NCI-H2029 treated with DMSO at 0.1 percent for 48 hours (cell line): ENCODE measurements at places on chromosomes 5 and 9.

- DNase-seq = no peak
Measured at GRCh38 chr5:37787742-37788141, 52.1 kb downstream of the GDNF start.

DNA sequence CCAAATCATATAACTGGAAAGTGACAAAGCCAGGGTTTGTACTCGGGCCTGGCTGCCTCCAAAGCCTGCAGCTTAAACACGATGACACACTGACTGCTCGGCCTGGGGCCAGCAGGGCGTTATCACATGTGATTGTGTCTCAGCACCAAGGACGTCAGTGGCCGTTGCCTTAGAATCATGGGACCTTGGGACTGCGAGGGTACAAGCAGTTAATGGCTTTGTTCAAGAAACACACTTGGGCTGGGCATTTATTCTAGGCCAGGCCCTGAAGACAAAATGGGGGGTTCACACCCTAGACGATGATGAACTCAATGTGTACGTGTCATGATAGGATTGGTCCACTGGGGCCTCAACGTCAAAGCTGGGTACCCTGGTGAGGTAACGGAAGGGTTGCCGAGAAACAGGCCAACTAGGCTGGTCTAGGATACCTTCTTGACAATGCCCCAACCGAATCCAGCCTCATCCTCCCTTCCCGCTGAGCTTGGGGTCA is 13.0 kb downstream of the SH3PXD2B start:
- no peak for DNase-seq

DNA sequence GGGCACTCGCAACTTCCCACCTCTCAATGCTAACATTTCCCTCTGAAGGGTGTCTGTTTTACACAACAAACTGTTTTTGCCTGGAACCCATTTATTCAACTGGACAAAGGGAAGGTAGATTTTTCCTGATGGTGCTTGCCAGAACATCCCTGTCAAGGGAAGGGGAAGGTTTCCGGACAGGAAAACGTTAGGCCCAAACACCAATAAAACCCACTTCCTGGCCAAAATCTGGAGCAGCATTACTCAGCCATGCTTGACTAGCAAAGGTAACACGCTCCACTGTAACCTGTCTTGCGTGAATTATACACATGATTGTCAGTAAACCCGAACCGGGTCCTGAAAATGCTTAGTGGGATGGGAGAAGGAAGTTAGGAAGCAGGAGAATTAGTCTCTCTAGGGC is 90.2 kb downstream of the SAXO1 start:
- no peak for DNase-seq

GRCh38 chr5:95565280-95565920 is 10.5 kb downstream of the ARSK start:
- DNase-seq = no peak

GRCh38 chr5:60794691-60795090 is 49.4 kb downstream of the ELOVL7 start:
- no peak for DNase-seq

GRCh38 chr5:40717281-40717680 is 37.6 kb downstream of the PTGER4 start:
- DNase-seq = no peak

- DNase-seq = no peak
Measured at GRCh38 chr5:122101636-122102285, 23.7 kb upstream of the LOX start.

GRCh38 chr9:128825923-128826700 is 3.5 kb downstream of the SPOUT1 start:
- DNase-seq = no peak

DNA sequence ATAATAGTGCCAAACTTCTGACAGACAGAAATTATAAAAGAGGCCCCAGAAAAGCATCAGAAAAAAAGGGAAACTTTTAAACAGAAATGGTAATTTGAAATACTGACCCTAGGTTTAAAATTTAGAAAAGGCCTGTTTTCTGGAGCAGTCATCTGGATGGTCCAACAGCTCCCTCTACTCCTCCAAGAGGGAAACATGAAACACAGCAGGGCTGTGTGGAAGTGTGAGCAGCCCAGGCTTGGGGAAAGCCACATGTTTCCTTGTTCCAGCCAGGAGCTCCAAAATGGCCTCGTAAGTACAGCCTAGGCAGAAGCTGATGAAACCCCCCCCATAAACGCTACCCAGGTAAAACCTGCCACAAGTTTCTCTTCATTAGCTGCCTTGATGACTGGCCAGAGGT is 499.3 kb upstream of the ADAMTS16 start:
- DNase-seq = no peak

- no peak for DNase-seq
Measured at GRCh38 chr9:32665101-32665500, 29.6 kb upstream of the TAF1L start.

DNA sequence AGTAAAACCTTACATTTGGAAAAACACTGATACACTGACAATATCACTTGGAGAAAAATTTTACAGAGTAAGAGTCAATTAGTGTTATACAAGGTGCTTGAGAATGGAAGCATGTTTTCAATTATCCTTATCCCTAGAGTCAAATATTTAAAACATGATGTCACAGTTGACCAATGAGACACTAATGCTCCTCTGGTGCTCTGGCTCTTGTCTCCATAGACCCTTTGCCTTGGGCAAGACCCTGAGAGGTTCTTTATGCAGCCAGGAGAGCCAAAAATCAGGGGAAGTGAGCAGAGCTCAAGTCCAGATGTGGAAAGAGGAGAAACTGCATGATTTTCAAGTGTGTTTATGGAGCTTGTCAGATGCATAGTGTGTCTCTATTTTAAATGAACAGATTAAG is 153.9 kb downstream of the MARCHF11 start:
- DNase-seq = no peak

- DNase-seq = no peak
Measured at GRCh38 chr9:75454043-75454442, 365.7 kb downstream of the OSTF1 start.

- DNase-seq = no peak
Measured at GRCh38 chr5:136799806-136800372, 434.5 kb upstream of the TRPC7 start.

DNA sequence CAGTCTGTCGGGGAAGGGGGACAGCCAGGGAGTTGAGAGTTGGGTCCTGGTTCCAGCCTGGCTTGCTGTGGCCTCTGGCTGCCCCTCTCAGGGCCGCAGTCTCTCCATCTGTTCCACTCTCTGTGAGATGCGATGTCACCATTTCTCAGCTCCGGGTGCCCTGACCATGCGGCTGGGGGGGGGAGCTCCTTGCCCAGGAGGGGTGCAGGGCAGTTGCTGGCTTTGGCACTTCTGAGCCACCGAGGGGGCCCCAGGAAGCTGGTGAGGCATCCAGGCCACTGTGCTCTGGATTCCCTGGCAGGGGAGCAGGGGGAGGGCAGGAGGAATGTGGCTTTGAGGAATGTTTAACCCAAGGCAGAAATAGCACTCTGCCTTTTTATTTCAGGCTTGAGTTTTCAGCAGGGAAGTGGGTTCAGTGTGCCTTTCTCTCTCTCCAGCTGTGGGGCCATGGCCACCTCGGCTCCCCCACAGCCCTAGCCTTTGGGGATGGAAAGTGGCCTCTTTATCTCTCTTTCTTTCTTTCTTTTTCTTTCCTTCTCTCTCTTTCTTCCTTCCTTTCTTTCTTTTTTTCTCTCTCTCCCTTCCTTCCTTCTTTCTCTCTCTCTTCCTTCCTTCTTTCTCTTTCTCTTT is 11.0 kb downstream of the NCS1 start:
- DNase-seq = no peak

GRCh38 chr9:20065046-20065445 is 276.2 kb upstream of the SLC24A2 start:
- no peak for DNase-seq

DNA sequence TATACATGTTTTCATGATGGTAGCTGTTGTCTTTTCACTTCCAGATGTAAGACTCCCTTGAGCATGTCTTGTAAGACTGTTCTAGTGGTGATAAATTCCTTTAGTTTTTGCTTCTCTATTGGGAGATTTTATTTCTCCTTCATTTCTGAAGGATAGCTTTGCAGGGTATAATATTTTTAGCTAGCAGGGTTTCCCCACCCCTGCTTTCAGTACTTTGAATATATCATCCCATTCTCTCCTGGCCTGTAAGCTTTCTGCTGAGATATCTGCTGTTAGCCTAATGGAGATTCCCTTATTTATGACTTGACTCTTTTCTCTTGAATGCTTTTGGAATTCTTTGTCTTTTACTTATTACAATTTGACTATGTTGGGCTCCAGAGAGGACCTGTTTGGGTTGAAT is 211.0 kb downstream of the GDNF start:
- DNase-seq = no peak

DNA sequence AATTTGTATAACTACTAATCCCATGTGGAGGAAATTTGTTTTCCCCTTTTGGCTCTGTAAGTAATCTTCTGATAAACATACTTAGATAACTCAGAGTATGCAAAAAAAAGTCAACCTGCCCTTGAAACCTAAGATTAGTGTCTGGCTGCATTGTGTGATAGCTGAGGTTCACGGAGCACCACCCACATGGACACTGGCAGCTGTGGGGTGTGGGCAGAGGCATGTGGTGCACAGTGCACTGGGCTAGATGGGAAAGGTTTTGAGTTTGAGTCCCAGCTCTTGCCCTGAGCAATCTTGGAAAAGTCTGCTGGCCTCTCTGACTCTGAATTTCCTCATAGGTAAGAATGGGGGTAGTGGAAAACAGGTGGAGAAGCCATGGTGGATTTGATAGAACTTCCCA is 75.1 kb downstream of the PLCXD3 start:
- DNase-seq = no peak

- no peak for DNase-seq
Measured at GRCh38 chr9:82789155-82789824, 273.7 kb downstream of the RASEF start.

DNA sequence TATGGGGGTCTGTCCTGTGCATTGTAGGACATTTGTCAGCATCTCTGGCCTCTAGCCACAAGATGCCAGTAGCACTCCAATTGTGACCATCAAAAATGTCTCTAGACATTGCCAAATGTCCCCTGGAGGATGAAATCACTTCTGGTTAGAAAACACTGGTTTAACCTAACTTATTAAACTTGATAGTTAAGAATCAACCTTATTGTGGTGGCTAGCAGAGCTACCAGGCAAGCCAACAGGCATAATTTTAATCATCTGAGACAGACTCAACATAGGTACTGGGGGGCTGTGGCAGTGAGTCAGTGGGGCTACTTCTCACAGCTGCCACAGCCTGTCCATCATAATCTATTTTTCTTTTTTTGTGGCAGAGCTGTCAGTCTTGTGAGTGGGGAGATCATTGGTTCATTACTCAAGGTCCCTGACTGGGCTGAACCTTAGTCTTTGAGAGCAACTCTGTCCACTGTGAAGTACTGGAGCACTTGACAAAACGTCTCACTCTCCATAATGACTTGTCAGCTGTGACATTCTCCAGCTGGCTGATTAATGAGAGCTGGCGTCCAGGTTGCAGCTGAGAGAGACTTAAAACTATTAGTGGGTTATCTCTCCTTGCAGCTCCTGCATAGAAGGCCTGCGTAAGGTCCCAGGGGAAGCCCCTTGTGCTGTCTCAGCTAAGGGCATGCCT is 107.9 kb downstream of the DCP2 start:
- DNase-seq = no peak

DNA sequence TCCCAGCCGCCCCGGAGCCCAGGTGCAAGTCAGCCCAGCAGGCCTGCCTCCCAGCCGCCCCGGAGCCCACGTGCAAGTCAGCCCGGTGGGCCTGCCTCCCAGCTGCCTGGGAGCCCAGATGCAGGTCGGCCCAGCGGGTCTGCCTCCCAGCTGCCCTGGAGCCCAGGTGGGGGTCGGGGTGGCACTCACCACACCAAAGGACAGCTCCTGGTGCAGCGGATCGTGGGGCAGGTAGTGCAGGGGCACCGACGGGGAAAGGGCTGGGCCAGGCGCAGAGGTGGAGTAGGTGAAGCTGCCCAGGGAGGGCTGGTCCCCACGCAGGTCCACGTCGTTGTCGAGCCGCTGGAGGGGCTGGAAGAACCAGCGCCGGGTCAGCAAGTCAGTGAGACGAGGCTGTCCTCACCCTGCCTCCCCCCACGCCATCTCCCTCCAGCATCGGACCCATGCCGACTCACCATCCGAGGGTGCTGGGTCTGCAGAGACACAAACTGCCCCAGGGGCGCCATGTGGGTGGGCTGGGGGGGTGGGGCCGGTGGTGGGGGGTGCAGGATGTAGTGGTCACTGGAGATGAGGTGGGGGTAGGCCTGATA is 6.7 kb downstream of the RNF44 start:
- DNase-seq = no peak

DNA sequence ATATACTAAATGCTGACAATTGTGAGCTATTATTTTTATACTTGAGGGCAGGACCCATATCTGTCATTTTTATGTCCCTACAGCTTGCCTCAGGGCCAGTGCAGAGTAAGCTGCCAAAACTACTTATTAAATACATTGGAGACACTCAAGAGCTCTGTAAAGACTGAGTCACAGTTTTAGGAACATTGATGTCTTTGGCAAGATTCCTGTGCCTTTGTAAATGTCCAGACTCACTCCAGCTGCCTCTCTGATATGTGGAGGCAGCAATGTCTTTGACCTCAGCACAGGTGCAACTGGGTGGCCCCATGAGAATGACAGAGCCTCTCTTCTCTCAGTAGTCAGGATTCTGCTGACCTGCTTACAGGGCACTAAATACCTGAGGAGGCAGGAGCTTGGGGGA is 363.2 kb downstream of the OSTF1 start:
- peak; percentile 35 for DNase-seq

DNA sequence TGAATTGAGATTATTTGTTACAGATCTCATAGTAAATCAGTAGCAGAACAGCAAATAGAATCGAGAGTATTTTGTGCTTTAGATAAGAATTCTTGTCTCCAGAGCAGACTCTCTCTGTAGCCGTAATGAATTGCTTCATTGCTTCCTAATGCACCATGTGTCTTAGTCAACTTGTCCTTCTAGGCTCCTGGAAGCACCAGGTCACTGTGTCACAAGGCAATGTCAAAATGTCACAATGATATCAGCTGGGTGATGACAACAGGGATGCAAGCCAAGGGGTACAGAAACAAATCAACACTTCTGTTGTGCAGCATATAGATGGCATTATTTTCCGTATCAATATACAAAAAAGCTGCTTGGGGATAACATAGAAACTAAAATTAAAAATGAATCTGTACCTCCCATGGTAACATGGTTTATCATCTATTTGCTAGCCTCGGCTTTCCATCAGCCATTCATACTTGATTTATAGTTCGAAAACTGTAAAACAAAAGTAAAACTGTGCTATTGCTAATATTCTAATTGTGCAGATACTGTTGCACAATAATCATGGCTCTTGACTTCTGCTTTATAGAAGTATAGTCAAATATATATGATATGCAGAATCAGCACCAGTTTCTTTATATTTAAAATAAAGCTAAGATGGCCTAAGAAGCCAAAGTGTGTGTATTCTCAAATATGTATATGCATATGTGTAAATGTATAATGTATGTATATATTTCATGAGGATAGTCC is 435.9 kb upstream of the TLE4 start:
- no peak for DNase-seq

DNA sequence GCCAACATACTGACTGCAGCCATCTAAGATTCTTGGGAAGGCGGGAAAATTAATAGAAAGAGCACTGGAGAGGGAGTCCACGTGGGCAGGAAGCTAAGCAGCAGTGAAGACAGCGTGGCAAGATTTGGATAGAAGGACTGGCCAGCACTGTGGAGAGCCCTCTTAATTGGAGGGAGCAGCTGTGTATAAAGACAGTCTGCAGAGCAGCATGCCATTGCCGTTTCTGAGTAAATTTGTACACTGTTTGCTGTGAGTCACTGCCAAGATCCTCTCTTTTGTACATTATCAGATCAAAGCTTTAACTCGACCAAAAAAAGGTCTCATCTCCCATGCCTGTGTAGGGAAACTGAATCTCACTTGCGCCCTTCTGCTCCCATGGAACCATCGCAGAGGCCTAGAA is 45.3 kb downstream of the INSYN2B start:
- no peak for DNase-seq

- DNase-seq = no peak
Measured at GRCh38 chr9:71253011-71253410, 131.6 kb upstream of the TRPM3 start.
